ENCODE measurements at places on chromosomes 12 and 14.

GRCh38 chr14:21617614-21618013 lies 17.1 kb downstream of the OR10G2 start:
- no peak overlapping the region for H3K27ac ChIP-seq
- no peaks in the 10 kb centered on the region for H3K4me1 ChIP-seq
- no peaks in the 10 kb centered on the region for H3K36me3 ChIP-seq
- H3K4me3 ChIP-seq: no peak overlapping the region

- DNase-seq: no peak
- H3K27me3 ChIP-seq: no peaks in the 10 kb centered on the region
- H3K4me3 ChIP-seq: no peak overlapping the region
- H3K27ac ChIP-seq: no peak overlapping the region
- no peaks in the 10 kb centered on the region for H3K4me1 ChIP-seq
Measured at GRCh38 chr12:10740182-10740581, 17.1 kb upstream of the YBX3 start.

DNA sequence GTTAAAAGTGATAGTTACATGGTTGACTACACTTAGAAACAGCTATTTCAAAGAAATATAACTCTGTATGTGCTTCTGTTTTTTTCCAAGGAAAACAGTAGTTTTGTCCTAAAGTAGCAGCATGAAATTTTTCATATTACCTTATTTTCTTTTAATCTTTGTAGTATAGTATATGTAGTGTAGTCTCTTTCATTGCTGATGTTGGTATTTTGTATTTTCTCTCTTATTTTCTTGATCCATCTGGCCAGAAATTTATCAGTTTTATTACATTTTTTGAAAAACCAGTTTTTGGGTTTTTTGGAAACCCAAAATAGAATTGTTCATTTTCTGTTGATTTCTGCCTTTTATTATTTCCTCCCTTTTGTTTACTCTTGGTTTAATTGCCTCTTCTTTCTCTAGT lies 6.4 kb upstream of the RNU6-8 start:
- H3K4me3 ChIP-seq: no peak overlapping the region
- H3K27me3 ChIP-seq: no peaks in the 10 kb centered on the region
- no peaks in the 10 kb centered on the region for H3K4me1 ChIP-seq
- no peak overlapping the region for H3K27ac ChIP-seq
- no peak for DNase-seq

- DNase-seq: no peak
- H3K4me3 ChIP-seq: no peak overlapping the region
- no peaks in the 10 kb centered on the region for H3K27me3 ChIP-seq
- no peak overlapping the region for H3K27ac ChIP-seq
- peaks cover 43% of the 10 kb centered on the region for H3K36me3 ChIP-seq
Measured at GRCh38 chr14:35047976-35048513, 2.0 kb downstream of the FAM177A1 start.

DNA sequence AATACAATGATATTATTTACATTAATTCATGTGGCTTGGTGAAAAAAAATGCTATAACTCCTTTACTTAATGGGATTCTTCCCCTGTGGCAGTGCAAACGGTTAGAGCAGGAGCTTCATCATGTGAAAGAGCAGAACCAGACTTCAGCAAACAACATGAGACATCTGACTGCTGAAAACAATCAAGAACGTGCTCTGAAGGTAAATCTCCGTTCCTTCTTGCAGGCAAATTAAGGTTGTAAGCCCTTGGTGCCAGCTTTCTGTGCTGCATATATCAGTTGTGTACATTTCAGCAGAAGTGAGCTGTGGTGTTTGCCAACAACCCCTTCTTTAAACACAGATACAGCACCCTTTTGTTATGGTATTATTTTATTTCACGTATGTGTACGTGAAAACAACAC lies 171.7 kb downstream of the MIPOL1 start:
- H3K27ac ChIP-seq: no peak overlapping the region
- no peak overlapping the region for H3K4me3 ChIP-seq
- no peak for DNase-seq
- H3K4me1 ChIP-seq: no peaks in the 10 kb centered on the region
- H3K36me3 ChIP-seq: no peaks in the 10 kb centered on the region
- no peaks in the 10 kb centered on the region for H3K27me3 ChIP-seq

DNA sequence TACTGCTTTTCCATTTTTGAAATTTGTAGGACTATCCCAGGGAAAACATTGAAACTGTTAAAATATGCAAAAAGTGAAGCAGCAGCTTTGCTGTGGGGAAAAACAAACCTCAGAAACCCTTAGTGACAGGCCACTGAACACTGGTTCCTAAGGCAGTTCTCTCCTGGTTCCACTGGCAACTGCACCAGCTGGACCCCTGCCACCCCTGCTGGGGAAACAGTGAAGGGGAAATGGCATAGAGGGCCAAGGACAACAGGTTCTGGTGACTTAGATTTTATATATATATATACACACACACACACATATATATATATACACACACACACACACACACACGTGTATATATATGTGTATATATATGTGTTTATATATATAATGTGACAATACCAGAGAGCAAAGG lies 16.2 kb upstream of the KRT7 start:
- peak overlapping the region; percentile 64 for H3K27ac ChIP-seq
- no peaks in the 10 kb centered on the region for H3K27me3 ChIP-seq
- no peaks in the 10 kb centered on the region for H3K36me3 ChIP-seq
- peaks cover 16% of the 10 kb centered on the region for H3K4me1 ChIP-seq
- H3K4me3 ChIP-seq: no peak overlapping the region

DNA sequence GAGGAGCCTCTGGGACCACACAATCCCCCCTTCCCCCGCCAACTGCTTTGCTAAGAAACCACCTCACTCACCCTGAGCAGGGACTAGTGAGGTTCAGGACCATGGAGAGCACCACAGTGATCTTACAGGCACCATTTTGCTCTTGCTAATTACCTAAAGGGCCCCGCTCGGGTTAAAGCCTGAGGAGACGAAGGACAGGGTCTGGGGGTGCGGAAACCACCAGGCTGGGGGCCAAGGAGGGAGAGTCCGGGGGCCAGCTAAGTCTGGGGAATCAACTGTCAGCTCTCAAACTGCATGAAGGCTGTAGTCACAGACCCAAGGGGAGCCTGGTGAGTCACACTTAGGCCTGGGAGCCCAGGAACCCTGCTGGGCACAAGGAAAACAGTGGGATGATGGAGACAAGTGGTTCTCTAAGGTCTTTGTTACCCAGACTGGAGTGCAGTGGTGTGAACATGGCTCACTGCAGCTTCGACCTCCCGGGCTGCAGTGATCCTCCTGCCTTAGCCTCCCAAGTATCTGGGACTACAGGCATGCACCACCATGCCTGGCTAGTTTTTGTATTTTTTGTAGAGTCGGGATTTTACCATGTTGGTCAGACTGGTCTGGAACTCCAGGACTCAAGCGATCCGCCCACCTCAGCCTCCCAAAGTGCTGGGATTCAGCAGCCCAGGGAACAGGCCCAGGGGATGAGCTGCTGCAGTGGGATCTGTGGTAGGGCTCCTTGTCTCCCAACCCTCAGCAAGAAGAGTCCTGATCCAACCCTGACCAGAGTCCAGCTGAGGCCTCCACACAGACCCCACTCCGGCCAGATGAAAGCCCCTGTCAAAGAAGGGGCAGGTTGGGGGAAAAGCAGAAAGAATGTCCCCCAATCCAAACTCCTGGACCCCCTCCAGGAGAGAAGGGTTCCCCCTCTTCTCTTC lies 98.8 kb downstream of the CALM1 start:
- H3K4me1 ChIP-seq: peaks cover 16% of the 10 kb centered on the region

DNA sequence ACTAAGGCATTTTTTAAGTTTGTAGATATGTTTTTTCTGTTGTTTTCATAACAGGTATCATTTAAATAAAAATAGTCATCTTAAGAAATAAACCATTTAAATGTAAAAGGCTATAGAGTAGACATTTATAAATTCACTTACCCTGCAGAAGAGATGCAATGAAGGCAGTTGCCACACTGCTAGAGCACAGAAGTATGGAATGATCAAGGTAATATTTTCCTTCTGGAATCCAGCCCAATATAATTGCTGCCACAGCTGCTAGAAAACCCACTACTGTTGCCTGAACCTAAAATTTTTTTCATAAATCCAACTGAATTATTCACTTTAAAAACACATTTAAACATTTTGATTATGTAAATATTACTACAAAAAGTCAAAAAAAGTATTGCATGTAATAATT lies 69.2 kb downstream of the SLC41A2 start:
- no peak overlapping the region for H3K4me3 ChIP-seq
- H3K4me1 ChIP-seq: peaks cover 6% of the 10 kb centered on the region
- no peak overlapping the region for H3K27ac ChIP-seq
- no peaks in the 10 kb centered on the region for H3K36me3 ChIP-seq
- no peak for DNase-seq
- H3K27me3 ChIP-seq: no peaks in the 10 kb centered on the region

DNA sequence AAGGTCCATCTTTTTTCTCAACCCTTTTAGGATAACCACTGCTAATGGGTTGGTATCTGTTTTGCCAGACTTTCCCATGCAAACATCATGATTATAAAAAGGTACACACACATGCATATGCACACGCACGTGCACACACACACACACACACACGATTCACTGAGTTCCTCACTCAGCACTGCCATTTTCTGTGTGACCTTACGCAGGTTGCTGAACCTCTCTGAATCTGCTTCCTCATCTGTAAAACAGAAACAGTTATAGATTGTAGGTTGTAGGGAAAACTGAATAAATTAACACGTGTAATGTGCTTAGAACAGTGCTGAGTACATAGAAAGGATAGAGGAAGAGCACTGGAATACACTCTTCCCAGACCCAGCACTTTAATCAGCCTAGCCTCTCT lies 182.3 kb downstream of the RBM19 start:
- H3K27me3 ChIP-seq: no peaks in the 10 kb centered on the region
- H3K4me1 ChIP-seq: no peaks in the 10 kb centered on the region
- H3K4me3 ChIP-seq: no peak overlapping the region
- H3K27ac ChIP-seq: no peak overlapping the region

GRCh38 chr14:27253966-27254365 lies 656.1 kb upstream of the NOVA1 start:
- H3K4me1 ChIP-seq: no peaks in the 10 kb centered on the region
- no peak overlapping the region for H3K4me3 ChIP-seq
- DNase-seq: no peak
- no peaks in the 10 kb centered on the region for H3K36me3 ChIP-seq
- H3K27me3 ChIP-seq: no peaks in the 10 kb centered on the region
- no peak overlapping the region for H3K27ac ChIP-seq

DNA sequence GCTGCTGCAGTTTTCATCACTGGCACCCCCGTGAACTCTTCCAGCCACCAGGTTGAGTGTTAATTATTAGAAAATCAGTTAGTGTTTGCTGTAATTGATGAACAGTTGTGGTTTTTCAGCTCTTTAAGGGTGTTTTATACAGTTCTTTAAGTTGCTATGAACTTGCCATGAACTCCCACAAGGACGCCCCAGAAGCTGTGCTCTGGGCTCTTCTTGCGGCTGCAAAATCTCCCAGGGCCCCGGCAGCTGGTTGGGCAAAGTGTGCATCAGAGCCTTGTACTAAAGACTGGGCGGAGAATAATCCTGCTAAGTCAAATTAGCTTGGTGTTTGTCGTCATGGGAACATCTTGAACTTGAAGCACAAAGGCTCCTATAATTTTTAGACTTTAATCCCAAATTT lies 82.2 kb downstream of the EML1 start:
- H3K27me3 ChIP-seq: no peaks in the 10 kb centered on the region
- H3K4me1 ChIP-seq: peaks cover 2% of the 10 kb centered on the region
- H3K36me3 ChIP-seq: no peaks in the 10 kb centered on the region
- no peak for DNase-seq
- no peak overlapping the region for H3K27ac ChIP-seq
- no peak overlapping the region for H3K4me3 ChIP-seq

- no peak for DNase-seq
- no peaks in the 10 kb centered on the region for H3K4me1 ChIP-seq
- H3K27me3 ChIP-seq: no peaks in the 10 kb centered on the region
- no peak overlapping the region for H3K4me3 ChIP-seq
Measured at GRCh38 chr14:56183631-56184157, 65.5 kb downstream of the PELI2 start.

DNA sequence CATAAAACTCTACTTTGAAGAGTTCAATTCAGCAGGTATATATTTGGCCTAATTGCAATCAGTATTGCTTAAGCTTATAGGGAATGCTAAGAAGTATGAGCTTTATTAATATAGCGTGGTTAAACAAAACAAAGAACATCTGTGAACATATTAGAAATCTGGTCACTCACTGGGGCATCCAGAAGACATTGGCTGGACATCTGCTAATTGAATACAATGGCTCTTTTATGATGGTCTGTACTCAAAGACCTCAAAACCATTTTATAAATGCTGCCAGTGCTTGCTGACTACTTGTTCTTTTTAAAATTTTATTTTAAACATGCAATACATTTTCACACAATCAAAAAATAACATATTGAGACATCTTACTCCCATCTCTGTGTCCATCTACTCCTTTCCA lies 173.0 kb downstream of the STXBP6 start:
- no peak overlapping the region for H3K4me3 ChIP-seq
- no peaks in the 10 kb centered on the region for H3K27me3 ChIP-seq
- peaks cover 4% of the 10 kb centered on the region for H3K4me1 ChIP-seq
- no peak for DNase-seq

DNA sequence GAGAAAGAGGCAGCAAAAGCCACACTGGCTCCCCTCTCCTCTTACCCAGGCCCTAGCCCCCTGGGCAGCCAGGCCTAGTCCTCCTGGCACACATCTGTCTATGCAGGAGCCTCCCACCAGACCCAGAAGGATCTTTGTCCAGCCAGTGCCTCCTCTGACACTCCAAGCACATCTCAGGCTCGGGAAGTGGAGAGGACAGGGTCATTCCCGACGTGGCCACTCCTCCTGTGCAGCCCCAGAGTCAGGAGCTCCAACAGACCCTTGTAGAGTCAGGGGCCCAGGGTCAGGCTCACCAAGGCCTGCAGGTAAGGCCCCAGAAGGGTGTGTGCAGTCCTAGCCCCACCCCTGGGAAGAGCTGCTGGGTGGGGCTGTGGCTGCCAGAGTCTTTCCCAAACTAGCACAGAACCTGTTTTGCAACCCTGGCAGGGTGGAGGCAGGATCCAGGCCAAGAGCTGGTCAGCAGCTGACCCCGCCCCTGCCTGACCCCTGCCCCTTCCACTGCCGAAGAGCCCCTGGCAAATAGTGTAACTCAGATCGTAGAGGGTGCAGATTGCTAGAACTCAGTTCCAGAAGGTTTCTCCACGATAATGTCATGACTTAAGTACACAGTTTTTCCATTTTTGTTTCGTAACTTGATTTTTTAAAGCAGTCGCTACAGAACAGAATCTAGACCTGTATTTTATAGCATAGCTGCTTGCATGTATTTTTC lies 26.6 kb upstream of the PNMA1 start:
- no peak for DNase-seq
- peak overlapping the region; percentile 85 for H3K27ac ChIP-seq
- peaks cover 77% of the 10 kb centered on the region for H3K4me1 ChIP-seq

DNA sequence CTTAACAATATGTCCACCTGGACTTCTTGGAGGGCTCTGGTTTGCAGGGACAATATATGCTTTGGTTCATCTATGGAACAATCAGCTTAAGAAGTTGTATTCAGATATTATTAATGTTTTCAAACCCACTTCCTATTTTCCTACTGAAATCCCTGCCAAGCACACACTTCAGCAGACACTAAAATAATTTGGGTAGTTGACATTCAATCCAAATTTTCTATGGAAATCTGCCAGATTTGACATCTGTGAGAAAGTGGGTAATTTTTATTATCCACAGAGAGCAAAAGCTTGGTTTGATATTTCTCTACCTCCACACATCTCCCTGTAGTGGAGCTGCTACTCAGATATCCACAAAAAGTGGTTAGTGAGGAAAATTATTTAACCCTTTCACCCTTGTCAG lies 378.8 kb upstream of the SOX5 start:
- no peaks in the 10 kb centered on the region for H3K4me1 ChIP-seq
- no peaks in the 10 kb centered on the region for H3K36me3 ChIP-seq
- DNase-seq: no peak
- H3K4me3 ChIP-seq: no peak overlapping the region
- H3K27ac ChIP-seq: no peak overlapping the region
- H3K27me3 ChIP-seq: no peaks in the 10 kb centered on the region

- no peak overlapping the region for H3K27ac ChIP-seq
- no peaks in the 10 kb centered on the region for H3K27me3 ChIP-seq
- peaks cover 23% of the 10 kb centered on the region for H3K4me1 ChIP-seq
- no peak overlapping the region for H3K4me3 ChIP-seq
- DNase-seq: no peak
Measured at GRCh38 chr12:16602412-16602811, 3.5 kb downstream of the LMO3 start.

Data from esophagus squamous epithelium (tissue), 5 donors.